ENCODE measurements at places on chromosomes 7 and 10.

- no peak for DNase-seq
Observed at GRCh38 chr7:148628011-148628410, 37.4 kb downstream of the C7orf33 start.

GRCh38 chr10:122331615-122332446 is 42.7 kb upstream of the PLEKHA1 start:
- no peak for DNase-seq

GRCh38 chr7:191105-191980 is 1.0 kb upstream of the FAM20C start:
- no peak for DNase-seq

- no peak for DNase-seq
Observed at GRCh38 chr7:97024209-97025129, at the start of gene DLX5. DLX5 (minus strand) TSS chr7:97024831; CDS start chr7:97024623, 208 bp downstream.

DNA sequence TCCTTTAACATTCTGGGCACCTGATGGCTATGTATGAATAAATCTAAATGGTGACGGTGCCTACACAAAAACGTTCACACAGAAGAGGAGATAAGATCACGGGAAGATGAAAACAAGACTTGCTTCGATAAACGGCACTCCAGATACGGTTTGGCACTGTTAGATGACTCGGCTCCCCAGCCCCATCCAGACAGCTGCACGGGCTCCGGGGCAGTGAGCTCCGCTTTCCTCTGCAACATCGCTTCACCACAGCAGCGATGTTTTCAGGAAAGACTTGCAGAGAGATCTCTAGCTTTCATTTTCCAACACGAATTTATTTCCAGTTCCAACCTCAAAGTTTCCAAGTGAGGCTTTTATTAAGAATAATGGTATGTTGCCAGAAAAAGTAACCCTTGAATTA is 132.1 kb downstream of the KLF6 start:
- no peak for DNase-seq

DNA sequence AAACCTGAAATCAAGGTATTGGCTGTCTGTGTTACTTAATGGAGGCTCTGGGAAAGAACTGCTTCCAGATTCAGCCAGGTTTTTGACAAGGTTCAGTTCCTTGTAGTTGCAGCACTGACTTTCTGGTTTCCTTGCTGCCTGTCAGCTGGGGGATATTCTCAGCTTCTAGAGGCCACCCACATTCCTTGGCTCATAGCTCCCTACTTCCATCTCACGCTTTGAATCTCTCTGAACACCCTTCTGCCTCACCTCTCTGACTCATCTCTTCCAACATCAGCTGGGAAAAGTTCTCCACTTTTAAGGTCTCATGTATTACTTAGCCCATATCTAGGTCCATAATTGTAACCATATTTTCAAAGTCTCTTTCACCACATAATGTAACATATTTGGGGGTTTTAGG is 22.9 kb upstream of the GPR22 start:
- DNase-seq, result no peak

DNA sequence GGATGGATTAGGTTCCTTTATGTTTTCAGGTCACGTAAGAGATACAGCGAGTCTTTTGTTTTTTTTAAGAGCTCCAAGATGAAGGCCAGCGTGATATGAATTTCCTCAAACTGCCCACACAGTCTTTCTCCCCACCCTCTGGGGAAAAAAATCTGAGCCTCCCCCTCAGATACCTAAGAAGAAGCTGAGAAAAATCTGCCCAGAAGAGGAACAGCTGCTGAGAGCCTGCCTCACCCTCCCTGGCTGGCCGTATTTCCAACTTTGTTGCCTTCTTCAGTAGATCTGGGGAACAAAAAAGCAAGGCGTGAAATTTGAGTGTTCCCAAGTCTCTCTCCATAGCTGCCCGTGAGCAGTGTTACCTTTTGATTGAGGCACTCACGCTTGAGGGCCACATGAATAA is 208.1 kb downstream of the KIAA1217 start:
- DNase-seq, result no peak

DNA sequence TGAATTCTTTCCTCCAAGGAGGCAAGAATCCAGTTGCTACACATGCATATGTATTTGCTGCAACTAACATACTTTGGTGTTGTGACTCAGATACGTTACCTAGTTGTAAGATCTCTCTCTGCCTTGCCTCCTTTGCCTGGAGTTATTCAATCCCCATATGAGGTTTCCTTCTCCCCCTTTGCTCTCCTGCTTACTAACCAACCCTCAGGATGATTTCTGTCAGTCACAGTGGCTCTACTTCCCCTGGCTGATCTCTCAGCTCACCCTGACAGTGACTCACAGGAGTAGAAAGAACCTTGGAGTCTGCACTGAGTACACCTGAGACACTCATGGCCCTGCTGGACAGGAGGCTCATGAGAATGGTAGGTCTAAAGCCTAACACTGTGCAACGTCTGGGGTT is 92.0 kb downstream of the TMEM106B start:
- no peak for DNase-seq

DNA sequence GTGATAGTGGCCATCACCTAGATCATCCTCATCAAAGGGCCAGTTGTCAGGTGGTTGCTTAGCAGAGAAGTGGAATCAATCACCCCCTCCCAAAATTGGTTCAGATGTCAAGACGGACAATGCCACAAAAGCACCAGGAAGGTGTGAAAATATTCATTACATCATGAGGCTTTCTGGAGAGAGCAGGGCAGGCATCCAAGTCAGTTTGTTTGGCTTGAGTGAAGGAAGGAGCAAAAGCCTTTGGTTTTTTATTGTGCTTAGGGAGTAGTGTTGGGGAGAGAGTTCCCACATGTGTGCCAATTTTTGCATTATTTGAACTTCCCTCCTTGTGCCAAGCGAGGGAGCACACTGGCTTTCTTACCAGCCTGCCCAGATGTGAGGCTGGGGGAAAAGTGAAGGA is 1082.9 kb downstream of the LRMDA start:
- DNase-seq, result no peak

DNA sequence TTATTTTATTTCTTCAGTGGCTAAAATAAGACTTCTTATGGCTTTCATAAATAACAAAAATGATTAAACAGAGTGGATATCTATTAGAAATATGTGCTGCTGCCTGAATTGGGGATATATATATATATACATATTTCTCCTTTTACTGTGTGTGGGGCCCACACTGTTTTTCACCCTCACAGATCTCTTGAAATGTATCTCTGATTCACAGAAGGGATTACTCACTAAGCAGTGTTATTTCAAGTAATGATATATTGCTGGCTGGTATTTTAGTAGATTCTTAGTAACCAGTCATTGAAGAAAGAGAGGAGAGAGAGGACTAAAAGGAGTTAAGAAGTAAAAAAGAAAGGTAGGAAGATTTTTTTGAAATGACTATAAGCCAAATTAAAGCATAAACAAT is 308.6 kb upstream of the NRP1 start:
- DNase-seq, result no peak

DNA sequence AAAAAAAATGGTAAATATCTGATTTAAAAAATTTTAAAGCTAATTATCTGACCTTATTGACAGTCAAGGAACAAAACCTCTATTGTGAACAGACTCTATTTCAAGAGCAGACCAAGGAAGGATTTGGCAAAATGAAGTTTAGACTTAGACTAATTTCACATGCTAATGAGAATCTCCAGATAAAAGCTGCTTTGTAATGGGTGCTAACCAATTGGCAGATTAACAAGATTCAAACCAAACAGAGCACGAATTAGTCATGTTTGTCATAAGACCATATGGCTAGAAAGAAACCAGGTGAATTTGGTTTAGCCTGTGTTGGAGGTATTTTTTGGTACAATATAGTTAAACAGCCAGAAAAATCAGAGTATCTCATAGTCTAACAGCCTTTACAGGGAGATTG is 429.1 kb upstream of the NFE2L3 start:
- no peak for DNase-seq

- no peak for DNase-seq
Observed at GRCh38 chr10:132248455-132249225, 59.1 kb downstream of the STK32C start.

DNA sequence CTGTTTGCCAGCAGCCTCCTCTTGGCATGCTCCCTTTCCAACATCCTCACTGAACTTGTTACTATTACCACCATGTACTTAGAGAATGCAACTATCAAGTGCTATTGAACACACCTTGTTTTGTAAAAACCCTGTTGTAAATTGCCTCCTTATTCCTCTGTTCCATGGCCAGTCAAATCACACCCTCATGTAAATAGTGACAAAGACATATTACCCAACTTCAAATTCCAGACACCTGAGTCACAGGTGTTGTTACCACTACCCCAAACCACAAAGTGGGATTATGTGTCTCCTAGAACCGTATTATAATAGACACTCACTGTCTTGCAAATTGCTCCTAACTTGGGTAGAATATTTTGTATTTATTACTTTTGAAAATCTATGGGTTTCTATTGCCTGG is 263.2 kb upstream of the C7orf33 start:
- DNase-seq, result no peak

- no peak for DNase-seq
Observed at GRCh38 chr10:97500297-97500575, 1.5 kb downstream of the UBTD1 start.

DNA sequence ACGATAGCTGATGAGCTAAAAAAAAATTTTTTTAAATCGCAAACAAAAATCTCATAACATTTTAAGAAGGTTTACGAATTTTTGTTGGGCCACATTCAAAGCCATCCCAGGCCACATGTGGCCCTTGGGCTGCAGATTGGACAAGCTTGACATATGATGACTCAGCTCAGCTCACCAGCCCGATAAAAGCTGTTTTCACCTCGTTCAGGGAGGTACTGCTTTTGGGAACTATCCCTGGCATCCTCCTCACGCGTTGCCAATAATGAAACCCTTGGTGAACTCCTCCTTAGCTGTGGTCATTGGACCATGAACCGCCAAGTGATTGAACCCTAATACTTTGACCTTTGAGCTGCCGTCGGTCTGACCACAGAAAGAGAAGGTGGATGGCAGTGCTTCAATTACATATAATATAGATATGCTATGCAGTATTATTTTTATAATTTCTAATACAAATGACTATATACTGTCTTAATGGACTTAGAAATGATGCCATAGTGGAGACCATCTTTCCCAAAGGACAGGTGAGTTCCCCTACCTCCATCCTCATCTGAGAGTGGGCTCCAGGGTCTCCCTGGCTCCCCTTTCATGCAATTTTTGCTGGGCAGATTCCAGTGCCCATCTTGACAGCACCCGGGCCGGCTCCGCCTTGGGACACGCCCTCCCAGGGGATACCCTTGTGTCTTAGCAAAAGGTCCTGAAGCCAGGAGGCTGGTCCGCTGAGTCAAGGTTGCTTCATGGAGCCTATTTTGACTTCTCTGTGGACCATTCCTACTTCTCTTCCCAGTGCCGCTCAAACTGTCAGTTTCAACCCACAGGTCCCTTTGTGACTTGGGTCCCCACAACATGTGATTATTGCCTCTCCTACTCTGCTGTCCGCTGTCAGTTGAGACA is 707.2 kb downstream of the PARD3 start:
- no peak for DNase-seq

DNA sequence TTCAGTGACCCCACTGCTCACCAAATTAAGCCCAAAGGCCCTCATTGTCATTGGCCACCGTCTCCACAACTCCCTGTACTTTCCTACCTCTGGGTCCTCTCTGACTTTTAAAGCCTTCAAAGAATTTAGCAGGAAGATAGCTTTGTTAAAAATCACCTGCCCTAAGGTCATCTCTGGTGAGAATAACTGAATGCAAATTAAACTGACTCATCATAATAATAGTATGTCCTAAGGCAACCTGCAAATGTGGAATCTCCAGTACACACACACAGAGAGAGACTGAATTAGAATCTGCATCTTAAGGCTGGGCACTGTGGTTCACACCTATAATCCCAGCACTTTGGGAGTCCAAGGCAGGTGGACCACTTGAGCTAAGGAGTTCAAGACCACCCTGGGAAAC is 24.1 kb downstream of the OAT start:
- DNase-seq, result no peak
